ENCODE measurements at places on chromosomes 3 and 15. TPM values are rescaled to one million over a fixed set of nuclear protein-coding genes. Genes with fewer than 3 reads are reported as not detected.

The PAQR5 gene
- 1.1 TPM for total RNA-seq

The ADGRG7 gene
- total RNA-seq: not detected

- H3K27me3 ChIP-seq: no peaks in the 10 kb centered on the region
- no peaks in the 10 kb centered on the region for H3K4me1 ChIP-seq
- H3K4me3 ChIP-seq: no peak overlapping the region
- peaks cover 73% of the 10 kb centered on the region for H3K36me3 ChIP-seq
- H3K27ac ChIP-seq: no peak overlapping the region
Observed at GRCh38 chr15:45684533-45684932, 49.7 kb downstream of the SQOR start.

The CHL1 gene
- total RNA-seq: 0.53 TPM

The OXSR1 gene
- 13.3 TPM for total RNA-seq

GRCh38 chr15:92322566-92323355 is 70.9 kb upstream of the ST8SIA2 start:
- H3K4me1 ChIP-seq: no peaks in the 10 kb centered on the region
- H3K27me3 ChIP-seq: no peaks in the 10 kb centered on the region
- no peak overlapping the region for H3K27ac ChIP-seq
- no peak for DNase-seq
- no peak overlapping the region for H3K4me3 ChIP-seq
- H3K36me3 ChIP-seq: no peaks in the 10 kb centered on the region

DNA sequence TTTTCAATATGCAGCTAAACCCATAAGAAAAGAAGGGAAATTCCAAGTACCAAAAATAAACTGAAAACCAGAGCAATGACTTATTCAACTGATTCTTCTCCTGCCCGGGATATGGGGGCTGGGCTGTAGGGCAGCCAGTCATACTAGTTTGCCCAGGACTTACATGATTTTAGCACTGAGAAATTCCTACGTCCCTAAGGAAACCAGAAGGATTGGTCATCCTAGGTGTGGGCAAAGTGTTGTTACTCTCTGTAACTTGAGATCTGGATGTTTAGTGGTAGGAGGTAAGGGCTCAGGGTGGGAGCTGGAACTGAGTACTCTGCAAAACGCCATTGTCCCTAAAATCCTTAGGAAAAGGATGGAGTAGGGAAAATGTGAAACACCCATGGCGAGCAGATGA is 1.2 kb upstream of the DAZL start:
- H3K4me3 ChIP-seq: no peak overlapping the region
- H3K4me1 ChIP-seq: no peaks in the 10 kb centered on the region
- H3K36me3 ChIP-seq: no peaks in the 10 kb centered on the region
- no peak for DNase-seq
- H3K27ac ChIP-seq: no peak overlapping the region

The LRRIQ4 gene
- not detected for total RNA-seq

- no peak overlapping the region for H3K4me3 ChIP-seq
- no peaks in the 10 kb centered on the region for H3K4me1 ChIP-seq
- H3K27ac ChIP-seq: no peak overlapping the region
- DNase-seq: no peak
- no peaks in the 10 kb centered on the region for H3K27me3 ChIP-seq
Observed at GRCh38 chr15:50556642-50557371, 10.3 kb upstream of the USP50 start.

The CTXN2 gene
- not detected for total RNA-seq

The RFC4 gene
- 23.8 TPM for total RNA-seq

The CCR9 gene
- total RNA-seq: not detected

DNA sequence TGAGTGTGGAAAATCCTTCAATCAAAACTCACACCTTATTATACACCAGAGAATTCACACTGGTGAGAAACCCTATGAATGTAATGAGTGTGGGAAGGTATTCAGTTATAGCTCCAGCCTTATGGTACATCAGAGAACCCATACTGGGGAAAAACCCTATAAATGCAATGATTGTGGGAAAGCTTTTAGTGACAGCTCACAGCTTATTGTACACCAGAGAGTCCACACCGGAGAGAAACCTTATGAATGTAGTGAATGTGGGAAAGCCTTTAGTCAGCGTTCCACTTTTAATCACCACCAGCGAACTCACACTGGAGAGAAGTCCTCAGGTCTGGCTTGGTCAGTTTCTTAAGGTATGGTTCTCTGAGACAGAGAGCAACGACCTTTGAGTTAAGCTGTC is 13.7 kb upstream of the ZNF660 start:
- peaks cover 56% of the 10 kb centered on the region for H3K36me3 ChIP-seq
- H3K27ac ChIP-seq: no peak overlapping the region
- H3K4me1 ChIP-seq: no peaks in the 10 kb centered on the region
- no peak overlapping the region for H3K4me3 ChIP-seq
- no peaks in the 10 kb centered on the region for H3K27me3 ChIP-seq

DNA sequence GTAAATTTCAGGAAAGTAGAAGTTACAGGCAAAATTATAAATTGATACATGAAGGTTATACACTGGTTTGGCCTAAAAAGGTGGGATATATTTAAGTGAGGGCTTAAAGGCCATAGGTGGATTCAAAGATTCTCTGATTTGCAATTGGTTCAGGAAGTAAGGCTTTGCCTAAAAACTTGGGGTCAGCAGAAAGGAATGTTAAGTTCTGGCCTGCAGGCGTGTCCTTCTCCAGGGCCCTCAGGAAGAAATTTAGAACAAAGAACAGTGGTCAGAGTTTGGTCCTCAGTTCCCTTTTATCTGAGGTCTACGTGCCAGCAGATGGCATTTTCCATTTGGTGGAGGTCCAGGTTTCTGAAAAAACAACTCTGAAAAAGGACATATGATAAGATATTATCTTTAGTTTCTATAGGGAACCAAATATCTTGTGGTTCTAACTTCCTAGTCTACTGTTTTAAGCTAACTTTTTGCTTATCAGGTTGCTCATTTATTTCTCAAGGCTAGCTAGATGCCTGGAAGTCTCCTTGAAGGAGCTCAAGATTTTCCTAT is 40.5 kb downstream of the SCN11A start:
- no peaks in the 10 kb centered on the region for H3K36me3 ChIP-seq
- no peak overlapping the region for H3K27ac ChIP-seq
- no peaks in the 10 kb centered on the region for H3K4me1 ChIP-seq
- no peaks in the 10 kb centered on the region for H3K27me3 ChIP-seq
- H3K4me3 ChIP-seq: no peak overlapping the region
- no peak for DNase-seq

GRCh38 chr3:136979684-136980083 is 21.9 kb downstream of the IL20RB start:
- no peaks in the 10 kb centered on the region for H3K4me1 ChIP-seq
- no peaks in the 10 kb centered on the region for H3K27me3 ChIP-seq

- peaks cover 19% of the 10 kb centered on the region for H3K4me1 ChIP-seq
- no peak overlapping the region for H3K4me3 ChIP-seq
- DNase-seq: no peak
- H3K27ac ChIP-seq: no peak overlapping the region
- H3K36me3 ChIP-seq: no peaks in the 10 kb centered on the region
- H3K27me3 ChIP-seq: no peaks in the 10 kb centered on the region
Observed at GRCh38 chr3:17137321-17137826, 252.6 kb downstream of the PLCL2 start.

- DNase-seq: no peak
- H3K27me3 ChIP-seq: no peaks in the 10 kb centered on the region
- no peak overlapping the region for H3K27ac ChIP-seq
- no peaks in the 10 kb centered on the region for H3K36me3 ChIP-seq
- H3K4me3 ChIP-seq: no peak overlapping the region
Observed at GRCh38 chr3:154954757-154955156, 125.4 kb upstream of the MME start.

DNA sequence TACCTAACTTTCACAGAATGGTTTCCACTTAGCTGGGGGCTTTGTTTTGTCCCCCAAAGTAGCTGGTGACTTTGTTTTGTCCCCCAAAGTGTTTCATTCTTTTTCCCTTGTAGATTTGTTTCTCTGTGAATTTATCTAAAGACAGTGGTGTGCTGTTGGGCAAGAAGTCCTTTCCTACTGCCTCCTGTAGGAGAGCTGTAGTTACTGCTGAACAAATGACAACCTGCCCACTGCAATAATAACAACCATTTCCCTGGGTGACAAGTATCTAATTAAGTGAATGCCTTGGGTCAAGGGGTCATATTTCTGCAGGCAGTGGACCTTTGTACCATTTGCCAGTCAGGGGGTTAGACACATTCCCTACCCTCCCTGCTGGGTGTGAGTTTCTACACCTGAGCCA is 125.4 kb upstream of the BFSP2 start:
- DNase-seq: no peak
- no peak overlapping the region for H3K27ac ChIP-seq
- no peaks in the 10 kb centered on the region for H3K27me3 ChIP-seq
- no peaks in the 10 kb centered on the region for H3K36me3 ChIP-seq
- H3K4me1 ChIP-seq: no peaks in the 10 kb centered on the region

The TRH gene
- not detected for total RNA-seq

DNA sequence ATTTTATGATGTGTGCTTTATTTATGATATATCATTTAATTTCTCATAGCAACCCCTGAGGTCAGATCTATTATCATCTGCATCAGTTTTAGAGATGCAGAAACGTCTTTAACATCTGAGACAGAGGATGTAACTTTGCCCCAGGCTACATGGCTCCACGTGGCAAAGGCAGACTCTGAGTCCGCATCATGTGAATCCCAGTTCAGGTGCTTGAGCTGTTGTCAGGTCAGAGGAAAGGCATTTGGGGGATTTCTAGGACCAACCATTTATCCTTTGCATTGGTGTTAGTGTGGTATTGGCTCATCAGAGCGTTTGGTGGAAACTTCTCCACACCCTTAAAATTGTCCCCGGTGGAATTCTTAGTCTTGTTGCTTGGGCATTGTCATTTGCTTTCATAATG is 10.8 kb downstream of the CACNA2D3 start:
- DNase-seq: no peak
- no peaks in the 10 kb centered on the region for H3K36me3 ChIP-seq
- no peak overlapping the region for H3K27ac ChIP-seq

The STRA6 gene
- total RNA-seq: not detected

The SH2D7 gene
- total RNA-seq: not detected

GRCh38 chr15:70301396-70301795 is 203.7 kb upstream of the TLE3 start:
- DNase-seq: no peak
- no peaks in the 10 kb centered on the region for H3K4me1 ChIP-seq
- no peaks in the 10 kb centered on the region for H3K36me3 ChIP-seq

The PIF1 gene
- total RNA-seq: not detected

The RLBP1 gene
- not detected for total RNA-seq

The DLL4 gene
- total RNA-seq: 30.2 TPM

DNA sequence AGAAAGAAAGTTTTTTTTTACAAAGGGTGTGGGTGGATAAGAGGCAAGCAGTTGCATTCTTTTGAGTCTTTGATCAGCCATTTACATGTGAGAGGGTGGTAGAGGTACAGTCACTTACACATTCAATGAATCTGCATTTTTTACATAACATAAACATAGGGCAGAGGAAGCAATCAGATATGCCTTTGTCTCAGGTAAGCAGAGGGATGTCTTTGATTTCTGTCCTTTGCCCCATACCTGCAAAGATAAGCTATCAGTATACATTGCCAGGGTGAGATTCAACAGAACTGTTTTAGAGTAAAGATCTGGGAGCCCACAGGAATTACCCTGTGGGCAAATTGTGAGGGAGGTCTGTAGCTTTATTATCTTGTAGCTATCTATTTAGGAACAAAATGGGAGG is 5.4 kb upstream of the PPP1R2 start:
- H3K4me1 ChIP-seq: peaks cover 23% of the 10 kb centered on the region
- no peaks in the 10 kb centered on the region for H3K36me3 ChIP-seq
- DNase-seq: no peak

Data from ascending aorta (tissue), 2 donors.